ENCODE measurements at places on chromosomes 5 and 9. TPM values are rescaled to one million over a fixed set of nuclear protein-coding genes. Genes with fewer than 3 reads are reported as not detected.

The ZNF658 gene
- total RNA-seq = 2.2 TPM

The DHFR gene
- total RNA-seq = 62.4 TPM

The SMIM33 gene
- total RNA-seq = not detected

The PTGES gene
- 4.0 TPM for total RNA-seq

The MEF2C gene
- 1.9 TPM for total RNA-seq

The FABP6 gene
- not detected for total RNA-seq

The SARDH gene
- total RNA-seq = 6.2 TPM

The RASEF gene
- not detected for total RNA-seq

The SCGB3A2 gene
- not detected for total RNA-seq

The TMEM171 gene
- total RNA-seq = 3.0 TPM

The AIF1L gene
- 0.30 TPM for total RNA-seq

The TCF7 gene
- 2.7 TPM for total RNA-seq

The FAM200C gene
- total RNA-seq = 2.7 TPM

The ALDH7A1 gene
- 26.9 TPM for total RNA-seq

The CDH12 gene
- not detected for total RNA-seq

The MYMK gene
- total RNA-seq = not detected

The PCDHB7 gene
- 0.15 TPM for total RNA-seq

The CNTFR gene
- total RNA-seq = not detected

The AKNA gene
- total RNA-seq = 12.5 TPM

The SLC6A7 gene
- total RNA-seq = not detected

The CTXN3 gene
- not detected for total RNA-seq

The SLC24A2 gene
- not detected for total RNA-seq

The LRRC14B gene
- total RNA-seq = not detected

The PRUNE2 gene
- total RNA-seq = 3.6 TPM

All from bronchus fibroblast of lung (primary cell).